ENCODE measurements at places on chromosomes 6 and 20.

DNA sequence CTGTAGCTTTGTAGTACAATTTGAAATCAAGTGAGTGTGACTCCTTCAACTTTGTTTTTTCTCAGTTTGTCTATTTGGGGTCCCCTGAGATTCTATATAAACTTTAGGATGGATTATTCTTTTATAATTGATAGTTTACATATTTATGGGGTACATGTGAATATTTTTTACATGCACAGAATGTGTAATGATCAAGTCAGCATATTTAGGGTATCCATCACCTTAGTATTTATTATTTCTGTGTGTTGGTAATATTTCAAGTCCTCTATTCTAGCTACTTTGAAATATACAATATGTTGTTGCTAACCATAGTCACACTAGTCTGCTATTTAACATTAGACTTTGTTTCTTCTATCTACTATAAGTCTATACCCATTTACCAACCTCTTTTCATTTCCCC, 50.3 kb downstream of the PLCG1 start:
- no peak for DNase-seq

DNA sequence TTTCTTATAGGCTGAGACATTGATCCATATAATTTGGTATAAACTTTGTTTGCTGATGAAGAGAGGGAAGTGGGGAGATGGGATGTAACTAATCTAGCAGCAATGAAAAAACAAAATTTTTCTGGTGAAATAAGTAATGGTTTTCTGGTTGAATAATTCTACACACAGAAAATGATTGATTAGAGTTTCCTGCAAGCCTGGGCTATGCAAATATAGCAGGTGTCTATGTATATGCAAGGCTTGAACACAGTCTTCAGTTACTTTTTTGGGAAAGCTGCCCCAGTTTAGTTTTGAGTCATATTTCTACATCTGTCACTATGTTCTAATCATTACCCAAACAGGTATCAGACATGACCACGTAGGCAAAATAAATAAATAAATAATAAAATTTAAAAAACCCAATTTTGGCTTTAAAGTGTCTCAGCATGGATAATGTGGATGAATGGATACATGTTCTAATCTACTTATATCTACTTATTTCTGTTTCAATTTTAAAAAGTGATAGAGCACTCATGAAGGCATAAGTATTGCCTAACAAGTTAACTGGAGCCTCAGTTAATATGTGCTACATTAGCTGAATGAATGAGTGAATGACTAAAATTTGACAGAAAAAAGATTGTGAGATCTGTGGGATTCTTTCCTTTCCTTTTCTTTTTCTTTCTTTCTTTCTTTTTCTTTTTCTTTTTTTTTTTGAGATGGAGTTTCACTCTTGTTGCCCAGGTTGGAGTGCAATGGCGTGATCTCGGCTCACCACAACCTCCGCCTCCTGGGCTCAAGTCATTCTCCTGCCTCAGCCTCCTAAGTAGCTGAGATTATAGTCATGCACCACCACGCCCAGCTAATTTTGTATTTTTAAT, 37.2 kb upstream of the TFB1M start:
- no peak for DNase-seq

DNA sequence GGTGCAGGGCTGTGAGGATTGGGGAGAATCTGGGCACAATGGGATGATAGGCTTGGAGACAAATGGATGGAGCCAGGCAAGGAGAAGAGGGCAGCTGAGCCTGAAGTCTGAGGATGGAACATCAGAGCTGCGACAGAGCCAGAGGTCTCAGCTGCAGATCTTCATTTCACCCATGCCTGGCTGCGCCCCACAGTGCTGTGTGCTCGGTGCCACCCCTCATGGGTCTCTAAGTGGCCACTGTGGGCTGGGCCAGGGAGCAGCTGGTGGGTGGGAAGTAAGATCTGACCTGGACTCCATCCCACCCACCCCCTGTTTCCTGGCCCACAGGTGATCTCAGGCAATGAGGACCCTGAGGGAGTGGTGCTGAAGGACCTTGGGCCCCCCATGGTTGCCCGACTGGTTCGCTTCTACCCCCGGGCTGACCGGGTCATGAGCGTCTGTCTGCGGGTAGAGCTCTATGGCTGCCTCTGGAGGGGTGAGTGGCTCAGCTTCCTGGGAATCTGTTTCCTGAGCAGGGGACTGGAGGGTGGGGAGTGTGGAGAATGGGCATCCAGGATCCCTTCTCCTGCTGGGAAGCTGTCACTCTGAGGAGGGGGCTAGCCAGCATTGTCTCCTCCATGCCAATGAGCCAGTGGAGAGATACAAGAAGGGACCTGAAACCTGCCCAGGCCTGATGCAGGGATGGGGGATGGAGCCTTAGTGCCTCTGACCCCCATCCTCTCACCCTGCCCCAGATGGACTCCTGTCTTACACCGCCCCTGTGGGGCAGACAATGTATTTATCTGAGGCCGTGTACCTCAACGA, 6.5 kb downstream of the DDR1 start:
- DNase-seq, result no peak

DNA sequence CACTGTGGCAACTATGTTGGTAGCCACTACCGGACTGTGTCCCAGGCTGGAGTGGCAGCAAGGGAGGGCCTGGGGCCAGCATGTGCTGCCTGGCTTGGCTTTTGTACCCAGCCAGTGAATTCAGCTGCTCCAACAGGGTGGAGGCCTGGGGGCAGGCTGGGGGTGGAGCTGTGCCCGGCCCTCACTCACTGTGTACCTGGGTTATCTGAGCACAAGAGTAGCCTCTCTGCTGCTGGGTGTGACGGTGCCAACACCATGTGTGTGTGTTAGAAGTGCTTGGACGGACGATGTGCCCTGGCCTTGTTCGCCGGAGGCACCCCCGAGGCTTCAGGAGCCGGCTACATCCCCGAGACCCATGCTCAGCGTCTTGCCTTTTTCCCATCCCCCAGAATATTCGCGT, 49.2 kb downstream of the EFCAB8 start:
- DNase-seq, result no peak

DNA sequence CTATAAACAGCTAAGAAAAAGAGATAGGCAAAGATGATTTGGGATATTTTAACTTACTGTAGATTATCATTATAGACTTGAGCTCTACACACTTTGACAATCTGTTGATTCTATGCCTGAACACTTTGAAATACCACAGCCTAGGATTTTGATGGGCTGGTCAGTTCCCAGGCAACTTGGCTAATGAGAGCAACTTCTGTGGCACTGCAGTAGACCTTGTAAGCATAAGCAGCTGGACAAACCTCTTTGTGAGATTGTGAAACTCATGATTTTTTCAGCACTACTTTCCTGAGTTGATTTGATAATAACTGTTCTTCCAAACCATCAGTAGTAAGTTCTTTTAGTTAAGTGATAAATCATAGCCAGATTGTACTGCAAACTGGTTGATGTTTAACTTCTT, 27.1 kb upstream of the ELOVL5 start:
- no peak for DNase-seq

DNA sequence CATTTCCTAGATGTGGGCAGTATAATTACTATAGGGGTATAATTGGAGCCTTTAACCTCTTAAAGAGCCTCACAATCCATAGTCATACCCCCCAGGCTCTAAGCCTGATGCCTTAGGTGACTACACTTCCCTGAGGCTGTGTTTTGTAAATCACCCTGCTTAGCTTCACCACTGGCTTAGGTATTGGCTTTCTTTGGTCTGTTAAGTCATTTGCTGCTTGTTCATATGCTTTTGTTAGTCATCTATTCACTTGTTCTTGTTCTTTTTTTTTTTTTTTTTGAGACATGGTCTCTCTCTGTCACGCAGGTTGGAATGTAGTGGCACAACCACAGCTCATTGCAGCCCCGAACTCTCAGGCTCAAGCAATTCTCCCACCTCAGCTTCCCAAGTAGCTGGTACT, 26.7 kb downstream of the KAT14 start:
- DNase-seq, result no peak

DNA sequence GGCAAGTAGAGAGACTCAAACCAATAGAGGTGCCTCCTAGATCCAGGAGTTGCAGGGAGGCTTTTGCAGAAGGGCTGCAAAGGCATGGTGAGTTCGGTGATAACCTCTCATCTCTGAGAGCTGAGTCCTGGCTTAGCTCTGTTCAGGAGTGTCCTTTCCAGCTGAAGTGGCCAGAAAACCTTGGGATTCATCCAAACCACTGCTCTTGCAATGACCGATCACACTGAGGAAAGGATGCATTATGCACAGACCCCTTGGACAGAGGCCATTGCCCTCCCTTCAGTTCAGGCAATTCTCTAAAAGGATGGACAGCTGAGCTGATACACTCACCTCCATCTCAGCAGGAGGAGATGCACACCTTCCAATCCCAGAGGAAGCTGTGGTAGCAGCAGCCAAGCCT, 158.8 kb upstream of the ENPP5 start:
- no peak for DNase-seq

DNA sequence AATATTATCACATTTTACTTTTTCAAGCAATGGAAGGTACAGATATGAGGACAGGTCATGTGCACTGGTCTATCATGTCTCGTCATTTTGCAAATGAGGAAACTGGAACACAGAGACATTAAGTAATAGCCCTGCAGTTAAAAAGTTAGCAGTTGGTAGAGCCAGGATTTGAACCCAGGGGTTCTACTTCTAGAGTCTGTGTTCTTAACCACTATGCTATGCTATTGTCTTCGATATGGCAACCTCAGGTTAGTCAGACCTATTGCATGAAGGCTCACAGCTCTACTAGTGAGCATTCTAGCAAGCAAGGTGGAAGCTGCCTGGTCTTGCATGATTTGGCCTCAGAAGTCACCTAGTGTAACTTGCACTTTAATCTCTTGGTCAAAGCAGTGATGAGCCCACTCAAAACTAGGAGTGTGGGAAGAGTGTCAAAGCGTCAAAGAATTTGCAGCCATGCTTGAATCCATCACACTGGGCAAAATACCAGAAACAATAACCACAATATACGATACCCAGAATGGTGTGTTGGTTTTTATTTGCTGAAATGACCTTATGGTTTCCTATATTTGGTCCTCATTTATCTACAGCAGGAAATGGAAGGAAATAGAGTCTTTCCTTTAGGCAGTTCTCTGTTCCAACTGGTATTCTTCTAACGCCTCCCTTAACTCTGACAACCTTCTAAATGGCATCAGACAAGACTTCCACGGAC, 20.4 kb upstream of the BMP2 start:
- no peak for DNase-seq

DNA sequence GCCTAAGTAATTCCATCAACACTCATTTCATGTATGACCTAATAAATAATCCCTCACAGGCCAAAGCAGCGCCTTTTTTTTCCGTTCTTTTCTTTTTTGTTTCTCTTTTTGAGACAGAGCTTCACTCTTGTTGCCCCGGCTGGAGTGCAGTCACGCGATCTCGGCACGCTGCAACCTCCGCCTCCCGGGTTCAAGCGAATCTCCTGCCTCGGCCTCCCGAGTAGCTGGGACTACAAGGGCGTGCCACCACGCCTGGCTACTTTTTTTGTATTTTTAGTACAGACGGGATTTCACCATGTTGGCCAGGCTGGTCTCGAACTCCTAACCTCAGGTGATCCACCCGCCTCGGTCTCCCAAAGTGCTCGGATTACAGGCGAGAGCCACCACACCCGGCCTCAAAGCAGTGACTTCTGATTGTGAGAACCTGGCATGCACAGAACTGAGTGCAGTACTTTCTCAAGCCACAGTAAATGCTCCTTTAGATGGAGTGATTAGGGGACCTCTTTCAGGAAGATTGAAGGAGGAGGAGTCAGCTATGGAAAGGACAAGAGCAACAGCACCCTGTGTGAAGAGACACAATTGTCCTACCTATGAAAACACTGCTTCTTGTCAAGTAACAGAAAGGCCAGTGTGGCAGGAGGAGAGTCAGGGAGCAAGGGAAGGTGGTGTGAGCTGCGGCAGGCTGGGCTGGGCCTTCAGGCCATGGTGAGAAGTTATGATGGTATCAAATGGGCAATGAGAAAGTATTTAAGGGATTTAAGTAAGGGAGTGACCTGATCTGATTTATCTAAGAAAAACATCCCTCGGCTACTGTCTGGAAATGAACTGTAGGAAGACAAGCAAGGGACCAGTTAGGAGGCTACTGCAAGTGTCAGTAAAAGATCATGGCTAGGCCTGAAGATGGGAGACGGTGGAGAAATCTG, 1.7 kb upstream of the SCAF8 start:
- DNase-seq, result no peak

- no peak for DNase-seq
Measured at GRCh38 chr6:156928126-156928525, 150.9 kb downstream of the ARID1B start.

DNA sequence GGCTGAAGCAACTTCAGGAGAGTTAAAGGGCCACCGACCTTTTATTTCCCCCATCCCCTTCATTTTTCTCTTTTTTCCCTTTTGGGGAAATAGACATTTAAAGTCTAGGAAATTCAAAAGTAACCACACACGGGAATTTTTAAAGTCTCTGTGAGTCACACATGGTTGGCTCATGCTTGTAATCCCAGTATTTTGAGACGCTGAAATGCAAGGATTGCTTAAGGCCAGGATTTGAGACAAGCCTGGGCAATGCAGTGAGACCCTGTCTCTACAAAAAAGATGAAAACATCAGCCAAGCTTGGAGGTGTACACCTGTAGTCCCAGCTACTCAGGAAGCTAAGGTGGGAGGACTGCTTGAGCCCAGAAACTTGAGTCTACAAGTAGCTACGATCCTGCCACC, 34.2 kb downstream of the KATNA1 start:
- DNase-seq, result no peak

GRCh38 chr20:37915800-37916570, 13.1 kb downstream of the VSTM2L start:
- no peak for DNase-seq

- no peak for DNase-seq
Measured at GRCh38 chr20:5884465-5885335, 65.6 kb downstream of the TRMT6 start.

- no peak for DNase-seq
Measured at GRCh38 chr20:25006431-25007167, 14.0 kb upstream of the APMAP start.

DNA sequence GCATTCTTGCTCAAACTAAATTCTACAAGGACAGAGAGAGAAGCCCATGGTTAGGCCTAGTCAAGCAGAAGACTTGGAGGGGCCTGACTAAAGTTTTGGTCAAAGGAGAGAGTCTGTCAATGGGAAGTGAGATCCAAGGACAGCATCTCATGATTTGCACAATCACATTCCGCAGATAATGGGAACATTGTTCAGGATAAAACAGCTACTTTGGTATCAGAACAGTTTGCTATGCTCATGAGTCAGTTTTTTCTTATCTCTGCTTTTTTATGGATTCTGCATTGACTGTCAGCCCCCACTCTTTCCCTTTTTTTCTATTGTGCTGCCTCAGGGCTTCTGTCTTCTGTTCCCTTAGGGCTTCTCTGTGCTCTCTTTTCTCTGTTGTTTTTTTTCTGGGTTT, 28.6 kb downstream of the AKAP7 start:
- DNase-seq, result no peak

- DNase-seq, result no peak
Measured at GRCh38 chr6:14883921-14884320, 361.9 kb upstream of the JARID2 start.

- DNase-seq, result no peak
Measured at GRCh38 chr20:7499201-7499600, 441.1 kb downstream of the HAO1 start.
